T-helper 2 cell (primary cell): ENCODE measurements at places on chromosomes 7 and 10.

- no peak for DNase-seq
Measured at GRCh38 chr10:104268405-104268712, 625 bp upstream of the GSTO2 start.

DNA sequence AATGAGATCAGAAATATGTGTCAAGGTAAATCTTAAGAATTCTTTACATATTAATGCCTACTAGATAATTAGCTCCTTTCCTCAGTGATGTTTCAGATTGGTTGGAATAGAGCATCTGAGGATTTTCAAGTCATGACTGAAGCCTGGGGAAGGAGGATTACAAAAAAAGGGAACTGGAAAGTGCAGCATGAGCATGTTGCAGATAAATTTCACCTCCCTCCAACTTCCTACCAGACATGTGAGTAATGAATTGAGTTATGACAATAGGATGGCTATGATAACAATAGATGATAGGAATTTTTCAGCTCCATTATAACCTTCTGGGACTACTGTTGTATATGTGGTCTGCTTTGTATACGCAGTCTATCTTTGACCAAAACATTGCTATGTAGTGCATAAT is 104.2 kb upstream of the RAB18 start:
- DNase-seq: no peak

DNA sequence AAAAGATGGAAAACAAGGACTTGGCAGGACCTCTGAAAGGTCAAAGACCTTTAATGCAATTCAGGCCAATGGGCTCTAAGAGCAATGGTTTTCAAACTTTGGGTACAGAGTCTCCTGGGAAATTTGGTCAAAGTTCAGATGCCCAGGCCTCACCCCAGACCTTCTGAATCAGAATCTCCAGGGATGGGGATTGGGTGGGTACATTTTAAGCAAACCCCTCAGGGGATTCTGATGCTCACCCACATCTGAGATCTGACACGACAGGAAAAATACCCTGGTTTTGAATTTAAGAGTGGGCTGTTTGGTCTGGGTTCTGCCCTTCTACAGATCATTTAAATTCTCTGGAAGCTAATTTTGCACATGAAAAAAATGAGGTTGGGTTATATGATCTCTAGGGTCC is 214.8 kb upstream of the PLXNA4 start:
- DNase-seq: no peak

DNA sequence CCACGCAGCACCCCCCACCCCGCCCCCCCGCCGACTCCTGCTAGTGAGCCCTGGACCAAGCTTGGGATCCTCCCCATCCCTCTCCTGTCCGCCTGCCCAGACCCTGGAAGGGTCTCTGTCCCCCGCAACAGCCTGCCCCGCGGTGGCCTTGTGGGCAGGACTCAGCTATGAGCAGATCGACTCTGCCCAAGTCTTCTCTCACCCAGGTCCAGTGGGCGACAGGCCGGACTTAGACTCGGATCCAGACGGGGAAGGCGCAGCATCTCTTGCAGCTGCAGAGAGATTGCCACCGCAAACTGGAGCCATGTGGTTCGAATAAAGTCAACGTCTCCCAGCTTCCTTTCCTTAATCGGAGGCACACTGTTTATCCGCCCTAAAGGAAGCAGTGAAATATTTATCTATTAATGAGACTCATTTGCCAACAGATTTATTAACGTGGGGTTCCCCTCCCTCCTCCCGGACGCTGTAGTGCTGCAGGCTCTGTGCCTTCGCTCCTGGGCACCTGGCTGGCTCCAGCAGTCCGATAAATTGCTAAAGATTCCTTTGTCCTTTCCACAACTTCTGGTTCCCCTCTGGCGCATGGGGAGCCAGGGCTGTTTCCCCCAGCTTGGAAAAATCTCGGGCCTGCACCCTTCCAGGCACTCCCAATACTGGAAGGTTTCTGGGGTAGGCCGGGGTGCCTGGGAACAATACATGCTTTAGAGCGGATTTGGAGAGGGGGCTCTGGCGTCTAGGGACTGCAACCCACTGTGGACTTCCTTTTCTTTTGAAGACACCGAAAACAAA is 634 bp upstream of the HOXA7 start:
- no peak for DNase-seq

DNA sequence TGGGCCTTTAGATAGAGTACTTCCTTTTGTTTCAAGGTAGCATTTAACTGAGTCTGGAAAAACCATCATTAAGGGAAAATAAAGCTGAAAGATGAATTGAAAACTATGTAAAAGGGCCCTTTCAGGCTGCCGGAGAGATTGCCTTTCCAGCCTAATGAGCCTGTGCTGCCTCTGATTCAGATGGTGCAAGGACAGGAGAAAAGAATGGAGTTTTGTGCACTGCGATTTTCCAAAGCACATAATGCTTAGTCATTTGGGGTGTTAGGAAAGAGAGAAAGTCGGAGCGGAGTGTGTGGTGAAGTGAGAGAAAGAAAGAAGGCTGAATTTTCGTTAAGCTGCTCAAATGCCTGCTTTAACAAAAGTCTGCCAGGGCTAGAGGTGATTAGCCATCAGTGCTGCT is 259.7 kb downstream of the PAXIP1 start:
- DNase-seq: no peak

DNA sequence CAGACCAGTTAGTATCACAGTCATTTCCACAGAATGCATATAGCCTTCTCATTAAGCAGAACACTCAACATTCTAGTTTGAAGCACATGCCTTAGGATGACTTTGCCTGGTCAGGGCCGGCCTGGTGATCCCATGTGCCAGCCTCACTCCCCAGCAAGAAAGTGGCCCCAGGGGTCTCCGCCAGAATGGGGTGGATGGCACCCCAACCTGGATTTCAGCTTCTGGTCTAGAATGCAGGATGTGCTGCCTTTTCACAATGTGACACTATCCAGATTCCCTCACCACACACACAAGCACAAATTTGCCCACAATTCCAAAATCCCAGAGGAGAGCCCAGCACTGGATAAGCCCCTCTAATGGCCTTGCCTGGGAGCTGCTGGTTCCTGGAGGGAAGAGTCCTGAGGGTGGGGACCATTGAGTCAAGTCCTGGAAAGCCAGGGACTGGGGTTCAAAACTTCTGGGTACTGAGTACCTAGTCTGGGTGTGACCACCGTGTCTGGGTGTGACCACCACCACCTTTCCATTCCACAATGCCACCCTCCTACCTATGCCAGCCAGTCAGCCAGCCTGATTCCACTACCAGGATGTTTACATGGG is 41.5 kb upstream of the GPAM start:
- DNase-seq: no peak

GRCh38 chr7:151440799-151441445 is 981 bp upstream of the CRYGN start:
- DNase-seq: no peak

- DNase-seq: no peak
Measured at GRCh38 chr7:157168571-157168970, 29.8 kb downstream of the UBE3C start.

GRCh38 chr7:113819474-113819873 is 99.3 kb downstream of the PPP1R3A start:
- DNase-seq: no peak

GRCh38 chr10:118062798-118063238 is 16.1 kb upstream of the RAB11FIP2 start:
- no peak for DNase-seq

GRCh38 chr10:74585231-74586087 is 240.9 kb upstream of the KAT6B start:
- DNase-seq: peak; percentile 40

- DNase-seq: no peak
Measured at GRCh38 chr7:47580811-47581331, 1.0 kb downstream of the TNS3 start.

GRCh38 chr7:30086529-30086928 is 48.3 kb upstream of the MTURN start:
- DNase-seq: no peak

DNA sequence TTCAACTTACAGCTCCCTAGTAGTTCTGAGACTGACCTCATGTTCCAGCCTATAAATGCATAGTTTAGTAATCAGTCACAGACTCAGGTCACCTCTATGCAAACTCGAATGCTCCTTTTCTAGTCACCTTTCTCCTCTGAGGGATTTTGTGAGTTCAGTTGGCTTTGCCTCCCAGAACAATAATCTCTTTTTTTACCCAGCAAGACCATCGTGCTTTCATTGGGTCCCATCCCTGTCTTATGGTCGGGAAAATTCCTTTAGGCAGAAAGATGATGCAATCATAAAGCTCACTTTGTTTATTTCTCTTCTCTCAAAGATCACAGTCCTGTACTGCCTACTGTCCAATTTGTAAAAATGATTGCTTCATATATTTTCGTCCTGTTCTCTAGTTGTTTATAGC is 38.4 kb downstream of the TWIST1 start:
- DNase-seq: no peak
